Kidney epithelial cell (primary cell): ENCODE measurements at places on chromosomes 16 and 17.
A peak's percentile ranks its signal among the peaks of the same experiment; 100 is the strongest.

DNA sequence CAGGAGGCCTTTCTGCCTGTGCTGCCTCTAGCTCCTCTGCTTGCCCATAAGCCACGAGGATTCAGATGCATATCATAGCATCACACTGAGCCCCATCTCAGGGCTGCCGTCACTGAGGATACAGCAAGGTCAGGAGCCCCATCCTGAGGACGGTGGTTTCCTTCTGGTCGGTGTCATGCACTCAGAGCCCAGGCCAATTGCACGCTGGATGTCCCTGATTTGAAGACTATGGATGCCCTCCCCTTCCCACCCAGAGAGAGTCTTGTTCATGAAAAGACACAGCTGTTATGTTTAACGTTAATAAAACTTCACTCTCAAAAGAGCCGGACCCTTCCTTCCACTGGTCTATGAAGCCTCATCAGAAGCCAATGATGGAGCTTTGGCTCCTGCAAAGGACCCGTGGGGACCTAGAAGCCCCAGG, 19.9 kb downstream of the COTL1 start:
- no peak for DNase-seq

DNA sequence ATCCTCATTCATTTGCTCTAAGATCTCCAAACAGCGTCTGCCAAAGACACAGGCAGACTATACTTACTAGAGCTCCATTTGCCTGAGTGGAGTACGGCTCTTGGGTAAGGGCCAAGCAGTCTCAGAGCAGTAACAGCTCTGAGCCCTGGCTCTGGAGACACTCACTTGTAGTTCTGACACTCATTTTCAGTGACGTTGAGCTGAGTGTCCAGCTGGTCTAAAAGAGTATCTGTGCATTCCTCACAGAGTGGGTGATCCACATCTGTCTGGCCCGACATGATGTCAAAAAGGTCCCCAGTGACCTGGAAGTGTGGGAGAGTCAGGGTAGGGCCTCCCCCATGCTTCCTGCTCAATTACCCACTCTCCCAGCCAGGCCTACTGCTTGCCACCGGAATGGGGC, 5.7 kb downstream of the BECN1 start:
- no peak for DNase-seq

DNA sequence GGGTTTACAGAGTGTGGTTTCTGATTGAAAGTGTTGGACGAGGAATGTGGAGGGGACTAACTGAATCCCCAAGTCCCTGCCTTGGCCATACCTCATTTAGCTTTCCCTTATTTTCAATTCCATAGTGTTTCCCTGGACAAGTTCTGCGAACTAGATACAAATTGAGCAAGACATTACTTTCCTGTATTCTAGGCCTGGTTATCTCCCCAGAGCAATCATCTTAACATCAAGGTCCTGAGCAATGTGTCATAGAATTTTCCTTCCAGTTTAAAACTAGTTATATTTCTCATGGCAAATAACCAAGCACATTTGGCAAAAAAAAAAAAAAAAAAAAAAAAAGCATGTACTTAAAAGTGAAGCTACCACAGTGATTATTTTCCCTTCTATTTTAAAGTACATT, 330.1 kb downstream of the CDH11 start:
- DNase-seq = no peak

DNA sequence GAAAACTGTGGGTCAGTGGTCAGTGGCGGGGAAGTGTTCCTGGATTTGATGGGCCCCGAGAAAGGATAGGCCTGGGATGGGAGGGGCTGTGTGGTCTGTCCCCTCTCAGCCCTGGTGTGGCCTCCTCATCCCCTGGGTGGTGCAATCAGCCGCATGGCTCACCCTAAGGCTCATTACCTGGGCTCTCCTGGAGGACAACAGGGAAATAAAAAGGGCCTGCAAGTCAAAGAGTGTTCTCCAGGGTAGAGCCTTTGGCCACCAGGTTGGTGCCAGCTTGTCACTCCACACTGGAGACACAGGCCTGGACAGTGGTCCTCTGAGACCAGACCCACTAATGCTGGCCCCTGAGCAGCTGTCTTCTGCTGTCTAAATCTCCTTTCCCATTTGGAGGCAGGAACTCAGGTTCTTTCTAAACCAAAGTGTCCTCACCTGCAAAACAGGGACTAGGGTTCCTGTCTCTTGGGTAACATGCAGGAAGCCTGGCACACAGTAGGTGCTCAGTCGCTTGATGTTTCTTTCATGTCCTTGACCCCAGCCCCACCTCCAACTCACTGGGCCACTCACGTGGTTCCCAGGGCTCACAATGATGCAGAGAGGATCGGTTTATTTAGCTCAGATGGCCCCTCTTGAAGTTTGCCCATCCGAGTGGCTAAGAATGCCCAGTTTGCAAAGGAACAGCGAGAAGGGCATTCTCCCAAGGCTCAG, 2.4 kb downstream of the NDRG4 start:
- DNase-seq = no peak

DNA sequence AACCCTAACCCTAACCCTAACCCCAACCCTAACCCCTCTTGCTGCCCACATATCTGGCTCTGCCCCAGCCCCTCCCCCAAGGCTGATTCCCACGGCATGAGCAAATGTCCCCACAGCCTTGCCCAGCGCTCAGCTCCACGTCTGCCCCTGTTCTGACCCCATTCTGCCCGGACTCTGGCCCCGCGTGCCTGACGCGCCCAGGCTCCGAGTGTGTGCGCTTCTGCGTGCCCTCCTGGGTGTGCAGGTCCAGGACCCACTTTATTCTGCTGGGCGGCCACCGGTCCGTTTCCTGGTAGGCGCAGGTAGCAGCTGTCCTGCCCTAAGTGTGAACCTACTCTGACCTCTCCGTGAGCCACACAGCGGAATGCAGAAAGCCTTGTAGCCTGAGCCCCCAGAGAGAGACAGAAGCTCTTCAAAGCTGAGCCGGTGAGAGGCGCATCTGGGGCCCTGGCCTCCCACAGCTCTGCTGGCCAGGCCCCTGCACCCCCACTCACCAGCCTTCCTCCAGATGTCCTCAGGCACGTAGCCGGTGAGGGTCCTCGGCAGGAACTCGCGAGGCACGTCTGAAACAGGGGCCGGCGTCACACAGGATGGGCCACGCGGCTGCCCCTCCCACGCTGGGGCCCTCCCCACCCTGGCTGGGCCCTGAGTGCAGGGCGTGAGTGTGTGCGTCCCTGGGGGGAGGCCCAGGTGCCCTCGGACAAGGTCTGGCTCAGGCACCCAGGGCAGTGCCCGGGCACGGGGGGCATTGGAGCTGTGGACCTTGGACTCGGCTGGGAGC, 14.0 kb upstream of the PABPN1L start:
- DNase-seq = no peak

- no peak for DNase-seq
Observed at GRCh38 chr17:5069724-5070123, 8.5 kb upstream of the ZFP3 start.

DNA sequence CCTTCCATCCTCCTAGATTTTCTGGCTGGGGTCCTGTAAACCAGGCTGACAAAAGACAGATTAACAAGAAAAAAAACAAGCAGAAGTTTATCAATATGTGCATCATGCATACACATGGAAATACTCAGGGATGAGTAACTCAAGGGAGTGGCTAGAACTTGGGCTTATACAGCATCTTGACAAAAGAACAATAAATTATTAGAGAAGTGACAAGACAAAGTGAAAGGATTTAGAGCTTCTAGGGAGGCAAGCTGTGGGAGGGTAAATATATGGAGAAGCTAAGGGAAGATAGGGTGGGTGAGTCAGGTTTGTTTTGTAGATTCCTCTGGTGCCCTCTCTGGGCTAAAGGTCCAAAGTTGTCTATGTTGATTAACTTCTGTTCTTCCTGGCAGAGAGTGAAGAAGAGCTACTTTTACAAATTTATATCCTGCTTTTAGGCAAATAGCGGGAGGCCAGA, 48.0 kb upstream of the NDRG4 start:
- DNase-seq = peak; percentile 26

DNA sequence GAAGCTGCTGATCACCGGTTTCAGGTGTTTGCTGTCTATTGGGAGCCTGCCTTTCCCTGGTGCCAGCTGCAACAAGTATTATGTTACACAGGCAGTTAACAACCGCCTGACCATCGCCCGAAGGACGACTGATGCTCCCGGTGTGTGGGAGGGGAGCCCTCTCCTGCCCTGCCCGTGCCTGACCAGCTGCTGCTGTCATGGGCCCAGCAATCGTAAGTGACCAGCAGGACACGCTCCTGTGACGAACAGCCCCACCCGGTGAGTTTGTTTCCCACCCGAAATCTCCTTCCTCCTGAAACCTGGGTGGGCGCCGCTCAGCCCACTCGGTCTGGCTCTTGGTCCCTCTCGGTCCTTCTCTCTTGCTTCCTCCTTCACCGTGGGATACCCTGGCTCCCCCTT, 17.9 kb upstream of the UBE2I start:
- no peak for DNase-seq

GRCh38 chr16:9159839-9160550, 68.6 kb downstream of the HAPSTR1 start:
- no peak for DNase-seq

- DNase-seq = no peak
Observed at GRCh38 chr17:8572764-8573163, 57.8 kb downstream of the MYH10 start.

DNA sequence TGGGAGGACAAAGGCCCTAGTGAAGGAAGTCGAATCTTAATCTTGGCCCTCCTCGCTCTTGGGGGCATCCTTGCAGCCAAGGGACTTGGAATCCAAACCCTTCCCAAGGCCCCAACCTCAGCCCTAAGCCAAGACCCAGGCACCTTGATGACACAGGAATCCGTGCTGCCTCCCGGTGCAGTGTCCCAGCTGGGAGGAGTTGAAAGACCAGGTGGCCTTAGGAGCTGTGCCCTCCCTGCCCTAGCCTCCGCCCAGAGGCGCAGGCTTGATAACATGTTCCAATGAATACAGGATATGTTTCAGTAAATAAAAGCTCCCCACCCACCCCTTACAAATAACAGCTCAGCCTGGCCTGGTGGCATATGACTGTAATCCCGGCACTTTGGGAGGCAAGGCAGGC, at the start of gene CHST5:
CHST5 (minus strand) TSS at position 208 of the 400 bp plus-strand sequence. CDS start 5,724 bp downstream, outside the sequence.
- DNase-seq = no peak

DNA sequence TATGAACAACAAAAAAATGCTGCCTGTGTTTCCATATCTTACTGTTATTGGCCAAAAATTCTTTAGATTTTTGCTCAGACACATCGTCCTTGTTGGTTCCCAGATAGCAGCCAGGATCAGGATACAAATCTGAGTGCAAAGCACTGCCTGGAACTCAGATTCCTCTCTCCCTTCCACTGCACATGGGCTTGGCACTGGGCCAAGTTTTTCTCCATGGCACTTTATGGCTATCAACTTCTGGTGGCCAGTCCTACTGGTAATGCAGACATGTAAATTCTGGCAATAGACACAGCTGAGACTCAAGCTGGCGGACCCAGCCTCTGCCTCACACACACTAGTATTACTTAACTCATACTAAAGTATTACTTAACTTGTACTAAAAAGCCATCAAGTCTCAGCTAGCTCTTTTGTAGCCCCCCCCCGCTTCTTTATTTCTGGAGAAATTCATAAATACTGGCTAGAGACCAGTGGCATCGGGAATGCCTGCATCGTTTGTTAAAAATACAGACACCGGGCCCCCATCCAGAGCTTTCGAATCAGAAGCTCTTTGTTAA, 181.2 kb upstream of the COX10 start:
- DNase-seq = no peak

DNA sequence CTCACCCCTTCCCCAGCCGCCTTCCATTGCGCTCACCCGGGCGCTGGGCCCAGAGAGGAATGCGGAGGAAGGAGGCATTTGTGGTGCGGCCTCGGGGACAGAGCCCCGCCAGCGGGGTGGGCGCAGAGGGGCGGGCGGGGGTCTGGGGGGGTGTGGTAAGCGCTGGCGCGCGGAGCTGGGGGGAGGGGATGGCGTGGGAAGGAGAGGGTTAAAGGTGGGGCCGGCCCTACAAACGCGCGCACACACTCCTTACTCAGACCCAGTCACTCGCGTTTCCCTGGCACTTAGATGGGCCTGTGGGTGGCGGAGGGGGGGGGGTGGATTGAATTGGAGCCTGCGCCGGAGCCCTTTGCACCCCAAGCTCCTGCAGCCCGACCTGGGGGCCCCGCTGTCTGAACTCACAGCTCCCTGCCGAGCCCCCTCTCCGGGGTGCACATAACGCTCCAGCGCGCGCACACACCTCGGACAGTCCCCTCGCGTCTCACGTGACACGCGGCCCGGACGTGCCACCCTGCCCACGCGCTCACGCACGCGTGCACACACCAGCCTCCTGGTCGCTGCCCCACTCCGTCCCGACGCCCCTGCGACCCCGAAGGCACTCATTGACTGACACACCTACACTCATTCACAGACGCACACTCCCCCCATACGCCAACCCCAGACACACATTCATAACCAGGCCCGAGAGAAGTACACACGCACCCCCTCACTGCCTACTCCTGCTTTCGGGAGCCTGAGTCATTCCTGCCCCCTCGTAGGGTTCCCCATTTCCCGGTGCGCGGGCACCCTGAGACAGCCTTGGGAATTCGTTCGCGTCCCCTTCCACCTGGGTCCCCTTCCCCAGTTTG, 844 bp downstream of the TBKBP1 start:
- DNase-seq = no peak

GRCh38 chr17:44374306-44375195, 10.9 kb upstream of the FAM171A2 start:
- no peak for DNase-seq

- DNase-seq = no peak
Observed at GRCh38 chr16:11711662-11712061, 31.0 kb downstream of the TXNDC11 start.

GRCh38 chr16:473046-474043, 47.9 kb downstream of the RAB11FIP3 start:
- DNase-seq = no peak

- DNase-seq = peak; percentile 34
Observed at GRCh38 chr16:22321340-22322001, 24.3 kb downstream of the POLR3E start.

DNA sequence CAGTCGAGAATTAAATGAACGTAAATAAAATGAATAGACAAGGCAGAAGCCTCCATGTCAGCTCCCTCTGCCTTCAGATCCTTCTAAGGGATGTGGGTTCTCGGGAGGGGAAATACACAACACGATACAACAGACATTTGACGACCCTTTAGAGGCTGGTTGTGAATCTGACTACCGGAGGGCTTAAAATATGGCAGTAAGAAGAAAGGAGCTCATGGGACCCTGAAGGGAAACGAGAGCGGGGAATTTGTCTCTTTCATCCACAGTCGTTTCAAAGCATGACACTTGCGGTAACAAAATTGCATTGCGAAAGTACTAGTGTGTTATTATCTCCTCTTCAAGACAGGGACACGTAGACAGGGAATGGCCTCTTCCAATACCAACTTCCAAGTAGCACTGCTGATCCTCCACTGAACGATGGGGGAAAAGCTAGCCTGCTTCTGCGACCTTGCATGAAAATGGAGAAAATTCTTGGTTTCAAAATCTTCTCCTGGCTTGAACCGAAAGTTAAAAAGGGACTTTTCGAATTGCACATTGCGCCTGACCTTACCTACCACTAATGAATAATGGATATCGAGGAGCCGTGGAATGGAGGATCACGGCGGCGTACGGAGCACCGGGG, 1.2 kb upstream of the TNRC6C start:
- DNase-seq = no peak

- DNase-seq = no peak
Observed at GRCh38 chr17:42866631-42867575, 15.9 kb downstream of the AOC3 start.

DNA sequence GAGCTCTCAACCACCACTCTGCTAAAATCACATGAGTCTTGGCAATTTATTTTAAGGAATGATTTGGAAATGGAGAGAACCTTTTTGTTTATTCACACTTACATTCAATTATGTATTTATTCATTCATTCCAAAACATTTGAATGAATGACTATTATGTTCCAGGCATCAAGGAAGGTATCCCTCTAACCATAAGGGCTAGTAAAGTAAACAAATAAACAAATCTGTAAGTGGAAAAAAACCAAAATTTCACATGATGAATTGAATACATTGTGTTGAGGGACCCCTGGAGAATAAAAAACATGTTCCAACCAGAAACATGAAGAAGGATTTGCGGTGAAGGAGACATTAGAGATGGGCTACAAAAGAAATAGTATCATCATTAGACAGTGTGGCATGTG, 677.8 kb downstream of the TOX3 start:
- no peak for DNase-seq
